ENCODE measurements at places on chromosomes 4 and X.

- no peak overlapping the region for H3K4me3 ChIP-seq
- DNase-seq, result no peak
- no peaks in the 10 kb centered on the region for H3K4me1 ChIP-seq
Observed at GRCh38 chr4:13527981-13528820, 16.1 kb downstream of the NKX3-2 start.

- peak; percentile 58 for DNase-seq
- H3K36me3 ChIP-seq, result peaks cover 10% of the 10 kb centered on the region
- H3K27me3 ChIP-seq, result no peaks in the 10 kb centered on the region
- peaks cover 56% of the 10 kb centered on the region for H3K4me1 ChIP-seq
- peak overlapping the region; percentile 83 for H3K27ac ChIP-seq
- no peak overlapping the region for H3K4me3 ChIP-seq
Observed at GRCh38 chr4:3201718-3202702, 46.9 kb upstream of the MSANTD1 start.

GRCh38 chr4:23916282-23916681, 26.4 kb upstream of the PPARGC1A start:
- H3K27ac ChIP-seq, result no peak overlapping the region
- DNase-seq, result no peak
- no peaks in the 10 kb centered on the region for H3K36me3 ChIP-seq

DNA sequence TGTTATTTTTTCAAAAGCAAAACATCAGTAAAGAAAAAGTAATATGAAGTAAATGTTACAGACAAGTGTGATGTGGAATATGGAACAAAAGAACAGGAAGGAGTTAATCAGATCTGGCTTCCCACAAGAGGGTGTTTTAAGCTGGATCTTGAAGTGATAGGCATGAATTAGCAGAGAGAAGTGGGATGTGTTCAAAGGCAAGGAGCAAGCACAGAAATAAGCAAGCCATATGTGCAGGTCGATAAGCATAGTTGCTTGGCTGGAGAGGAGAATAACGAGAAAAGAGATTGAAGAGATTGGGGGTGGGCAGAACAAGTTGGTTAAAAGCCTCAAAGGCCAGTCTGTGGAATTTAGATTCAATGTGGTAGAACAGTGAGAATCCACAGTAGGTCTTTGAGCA, 60.9 kb upstream of the PRPS1 start:
- DNase-seq, result no peak
- H3K4me3 ChIP-seq, result no peak overlapping the region
- no peak overlapping the region for H3K27ac ChIP-seq
- no peaks in the 10 kb centered on the region for H3K36me3 ChIP-seq
- H3K27me3 ChIP-seq, result no peaks in the 10 kb centered on the region
- no peaks in the 10 kb centered on the region for H3K4me1 ChIP-seq

All from gastrocnemius medialis (tissue), 4 donors.